ENCODE measurements at places on chromosomes 16 and 17.

DNA sequence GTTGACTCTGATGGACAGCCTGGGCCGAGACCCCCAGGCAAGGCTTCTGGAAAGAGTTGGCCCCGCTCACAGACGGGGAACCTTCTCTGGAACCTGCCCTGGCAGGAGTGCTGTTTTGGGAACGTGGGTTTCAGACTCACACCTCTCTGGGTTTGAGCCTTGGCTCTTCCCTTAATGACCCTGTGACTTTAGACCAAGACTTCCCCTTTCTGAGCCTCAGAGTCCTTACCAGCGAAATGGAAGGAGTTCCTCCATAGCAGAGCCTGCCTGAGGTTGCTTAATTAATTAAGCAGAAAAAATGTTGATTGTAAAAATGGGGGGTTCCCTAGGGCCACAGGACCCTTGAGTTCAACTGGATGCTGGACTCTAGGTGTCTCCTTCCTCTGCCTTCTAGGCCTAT is 408.2 kb downstream of the SEC14L1 start:
- no peak for DNase-seq
- H3K36me3 ChIP-seq: no peaks in the 10 kb centered on the region
- H3K4me3 ChIP-seq: no peak overlapping the region
- H3K27ac ChIP-seq: no peak overlapping the region

- peaks cover 12% of the 10 kb centered on the region for H3K4me1 ChIP-seq
- H3K27me3 ChIP-seq: no peaks in the 10 kb centered on the region
- no peak for DNase-seq
- H3K36me3 ChIP-seq: no peaks in the 10 kb centered on the region
Observed at GRCh38 chr17:3998436-3998835, 34.2 kb upstream of the ATP2A3 start.

GRCh38 chr17:78272181-78272913 is 40.9 kb downstream of the TMEM235 start:
- H3K4me3 ChIP-seq: peak overlapping the region; percentile 14
- peaks cover 8% of the 10 kb centered on the region for H3K27me3 ChIP-seq
- DNase-seq: peak; percentile 58
- H3K27ac ChIP-seq: no peak overlapping the region
- no peaks in the 10 kb centered on the region for H3K4me1 ChIP-seq

GRCh38 chr17:20979792-20980083 is 63.1 kb downstream of the USP22 start:
- H3K27me3 ChIP-seq: peaks cover 12% of the 10 kb centered on the region
- no peak overlapping the region for H3K4me3 ChIP-seq
- no peaks in the 10 kb centered on the region for H3K4me1 ChIP-seq
- DNase-seq: no peak
- no peaks in the 10 kb centered on the region for H3K36me3 ChIP-seq

- peak overlapping the region; percentile 81 for H3K27ac ChIP-seq
- H3K4me1 ChIP-seq: peaks cover 49% of the 10 kb centered on the region
- no peaks in the 10 kb centered on the region for H3K36me3 ChIP-seq
Observed at GRCh38 chr17:76531486-76532038, 5.9 kb downstream of the CYGB start.

GRCh38 chr16:69498926-69499325 is 66.8 kb upstream of the NFAT5 start:
- no peaks in the 10 kb centered on the region for H3K27me3 ChIP-seq
- no peak overlapping the region for H3K27ac ChIP-seq
- H3K4me3 ChIP-seq: no peak overlapping the region
- H3K4me1 ChIP-seq: no peaks in the 10 kb centered on the region
- no peak for DNase-seq
- H3K36me3 ChIP-seq: no peaks in the 10 kb centered on the region

DNA sequence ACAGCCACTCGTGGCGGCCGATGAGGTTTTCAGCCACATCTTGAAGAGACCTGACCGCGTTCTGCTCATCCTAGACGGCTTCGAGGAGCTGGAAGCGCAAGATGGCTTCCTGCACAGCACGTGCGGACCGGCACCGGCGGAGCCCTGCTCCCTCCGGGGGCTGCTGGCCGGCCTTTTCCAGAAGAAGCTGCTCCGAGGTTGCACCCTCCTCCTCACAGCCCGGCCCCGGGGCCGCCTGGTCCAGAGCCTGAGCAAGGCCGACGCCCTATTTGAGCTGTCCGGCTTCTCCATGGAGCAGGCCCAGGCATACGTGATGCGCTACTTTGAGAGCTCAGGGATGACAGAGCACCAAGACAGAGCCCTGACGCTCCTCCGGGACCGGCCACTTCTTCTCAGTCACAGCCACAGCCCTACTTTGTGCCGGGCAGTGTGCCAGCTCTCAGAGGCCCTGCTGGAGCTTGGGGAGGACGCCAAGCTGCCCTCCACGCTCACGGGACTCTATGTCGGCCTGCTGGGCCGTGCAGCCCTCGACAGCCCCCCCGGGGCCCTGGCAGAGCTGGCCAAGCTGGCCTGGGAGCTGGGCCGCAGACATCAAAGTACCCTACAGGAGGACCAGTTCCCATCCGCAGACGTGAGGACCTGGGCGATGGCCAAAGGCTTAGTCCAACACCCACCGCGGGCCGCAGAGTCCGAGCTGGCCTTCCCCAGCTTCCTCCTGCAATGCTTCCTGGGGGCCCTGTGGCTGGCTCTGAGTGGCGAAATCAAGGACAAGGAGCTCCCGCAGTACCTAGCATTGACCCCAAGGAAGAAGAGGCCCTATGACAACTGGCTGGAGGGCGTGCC is 30.1 kb downstream of the CIITA start:
- H3K4me3 ChIP-seq: no peak overlapping the region
- no peaks in the 10 kb centered on the region for H3K36me3 ChIP-seq
- H3K27ac ChIP-seq: no peak overlapping the region

- H3K4me3 ChIP-seq: no peak overlapping the region
- no peaks in the 10 kb centered on the region for H3K36me3 ChIP-seq
- no peak overlapping the region for H3K27ac ChIP-seq
- peaks cover 18% of the 10 kb centered on the region for H3K27me3 ChIP-seq
Observed at GRCh38 chr16:82900559-82900958, 273.8 kb downstream of the CDH13 start.

- H3K36me3 ChIP-seq: no peaks in the 10 kb centered on the region
- H3K4me3 ChIP-seq: no peak overlapping the region
- peaks cover 39% of the 10 kb centered on the region for H3K27me3 ChIP-seq
- no peak for DNase-seq
- H3K4me1 ChIP-seq: no peaks in the 10 kb centered on the region
- H3K27ac ChIP-seq: no peak overlapping the region
Observed at GRCh38 chr16:9337308-9338032, 246.0 kb downstream of the HAPSTR1 start.

DNA sequence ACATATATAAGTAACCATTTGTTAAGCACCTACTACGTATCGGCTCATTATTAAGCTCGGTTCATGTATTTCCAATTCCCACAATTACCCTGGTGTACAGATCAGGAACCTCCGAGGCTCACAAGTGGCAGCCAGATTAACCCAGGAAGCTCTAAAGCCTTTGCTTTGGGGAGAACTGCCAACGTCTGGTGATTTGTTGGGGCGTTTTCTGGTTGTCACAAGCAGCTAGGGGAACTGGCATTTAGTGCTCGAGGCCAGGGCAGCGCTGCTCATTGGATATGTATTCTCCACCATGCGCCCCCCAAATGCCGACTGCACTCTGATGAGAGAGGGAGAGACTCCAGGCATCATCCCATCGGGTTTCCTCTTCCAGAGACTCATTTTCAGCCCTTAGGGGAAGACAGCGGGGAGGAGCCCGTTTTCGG is 541 bp downstream of the ZNF18 start:
- no peaks in the 10 kb centered on the region for H3K27me3 ChIP-seq
- H3K4me3 ChIP-seq: peak overlapping the region; percentile 90
- H3K36me3 ChIP-seq: no peaks in the 10 kb centered on the region
- DNase-seq: peak; percentile 35
- 0 out of 2 replicates have a peak overlapping the region, but pooled peaks have one; percentile 24 for H3K27ac ChIP-seq

DNA sequence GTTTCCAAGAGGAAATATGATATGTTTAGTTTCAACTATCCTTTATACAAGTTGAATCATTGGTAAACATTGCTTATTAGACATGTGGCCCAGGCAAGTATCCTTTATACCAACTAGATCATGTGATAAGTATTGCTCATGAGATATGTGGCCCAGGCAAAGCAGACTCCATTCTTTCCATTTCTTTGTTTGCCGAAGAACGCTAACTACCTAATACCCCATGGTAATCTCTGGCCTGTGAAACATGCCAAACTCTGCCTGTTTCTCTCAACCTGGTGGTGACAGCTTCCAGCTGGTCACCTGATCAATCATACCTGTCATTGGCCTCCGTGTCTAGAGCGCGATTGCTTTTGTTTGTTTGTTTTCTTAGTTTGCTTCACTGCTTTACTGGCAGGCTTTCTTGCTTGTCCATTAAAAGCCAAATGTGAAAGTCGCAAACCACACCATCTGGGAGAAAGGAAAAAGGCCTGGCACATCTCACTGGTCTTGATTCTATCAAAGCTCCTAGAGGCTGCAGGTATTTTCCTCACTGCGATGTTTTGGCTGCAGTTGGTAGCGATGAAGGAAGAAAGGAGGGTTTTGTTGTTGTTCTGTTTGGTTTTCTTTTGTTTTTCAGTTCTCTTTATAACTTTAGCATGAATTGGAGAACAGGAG is 686.2 kb downstream of the KCNJ2 start:
- H3K27me3 ChIP-seq: no peaks in the 10 kb centered on the region
- no peaks in the 10 kb centered on the region for H3K36me3 ChIP-seq
- no peaks in the 10 kb centered on the region for H3K4me1 ChIP-seq
- DNase-seq: no peak

DNA sequence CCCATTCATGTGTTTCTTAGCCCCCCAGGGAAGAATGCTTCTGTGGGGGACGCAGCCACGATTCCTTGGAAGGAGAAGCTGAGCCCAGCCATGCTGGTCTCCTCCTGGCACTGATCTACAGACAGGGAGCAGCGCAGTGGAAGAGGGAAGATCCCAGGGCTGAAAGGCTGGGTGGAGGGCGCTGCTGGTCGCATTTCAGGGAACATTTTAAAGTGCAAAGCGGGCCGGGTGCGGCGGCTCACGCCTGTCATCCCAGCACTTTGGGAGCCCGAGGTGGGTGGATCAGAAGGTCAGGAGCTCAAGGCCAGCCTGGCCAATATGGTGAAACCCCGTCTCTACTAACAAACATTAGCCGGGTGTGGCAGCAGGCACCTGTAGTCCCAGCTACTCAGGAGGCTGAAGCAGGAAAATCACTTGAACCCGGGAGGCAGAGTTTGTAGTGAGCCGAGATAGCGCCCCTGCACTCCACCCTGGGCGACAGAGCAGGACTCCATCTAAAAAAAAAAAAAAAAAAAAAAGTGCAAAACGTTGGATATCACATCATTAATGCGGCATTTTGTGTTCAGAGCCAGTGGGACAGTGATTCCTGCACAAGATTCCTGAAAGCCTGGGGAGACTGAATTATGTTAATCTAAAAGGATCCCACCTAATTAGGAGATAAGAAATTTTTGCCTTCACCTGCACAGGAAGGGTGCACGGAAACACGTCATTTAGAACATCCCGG is 558 bp upstream of the CHMP6 start:
- no peaks in the 10 kb centered on the region for H3K36me3 ChIP-seq
- peak overlapping the region; percentile 74 for H3K4me3 ChIP-seq
- peaks cover 16% of the 10 kb centered on the region for H3K4me1 ChIP-seq
- H3K27me3 ChIP-seq: no peaks in the 10 kb centered on the region
- no peak overlapping the region for H3K27ac ChIP-seq

GRCh38 chr17:68861602-68862001 is 93.6 kb downstream of the ABCA8 start:
- H3K27ac ChIP-seq: no peak overlapping the region
- no peak overlapping the region for H3K4me3 ChIP-seq
- no peaks in the 10 kb centered on the region for H3K36me3 ChIP-seq
- H3K27me3 ChIP-seq: no peaks in the 10 kb centered on the region
- H3K4me1 ChIP-seq: no peaks in the 10 kb centered on the region

GRCh38 chr17:56292010-56292409 is 138.7 kb downstream of the ANKFN1 start:
- no peak overlapping the region for H3K27ac ChIP-seq
- H3K27me3 ChIP-seq: peaks cover 7% of the 10 kb centered on the region
- no peak for DNase-seq
- no peak overlapping the region for H3K4me3 ChIP-seq
- H3K4me1 ChIP-seq: no peaks in the 10 kb centered on the region
- no peaks in the 10 kb centered on the region for H3K36me3 ChIP-seq

- peaks cover 16% of the 10 kb centered on the region for H3K4me1 ChIP-seq
- H3K27ac ChIP-seq: no peak overlapping the region
- no peaks in the 10 kb centered on the region for H3K27me3 ChIP-seq
Observed at GRCh38 chr16:30902029-30902972, 5.9 kb downstream of the CTF1 start.

DNA sequence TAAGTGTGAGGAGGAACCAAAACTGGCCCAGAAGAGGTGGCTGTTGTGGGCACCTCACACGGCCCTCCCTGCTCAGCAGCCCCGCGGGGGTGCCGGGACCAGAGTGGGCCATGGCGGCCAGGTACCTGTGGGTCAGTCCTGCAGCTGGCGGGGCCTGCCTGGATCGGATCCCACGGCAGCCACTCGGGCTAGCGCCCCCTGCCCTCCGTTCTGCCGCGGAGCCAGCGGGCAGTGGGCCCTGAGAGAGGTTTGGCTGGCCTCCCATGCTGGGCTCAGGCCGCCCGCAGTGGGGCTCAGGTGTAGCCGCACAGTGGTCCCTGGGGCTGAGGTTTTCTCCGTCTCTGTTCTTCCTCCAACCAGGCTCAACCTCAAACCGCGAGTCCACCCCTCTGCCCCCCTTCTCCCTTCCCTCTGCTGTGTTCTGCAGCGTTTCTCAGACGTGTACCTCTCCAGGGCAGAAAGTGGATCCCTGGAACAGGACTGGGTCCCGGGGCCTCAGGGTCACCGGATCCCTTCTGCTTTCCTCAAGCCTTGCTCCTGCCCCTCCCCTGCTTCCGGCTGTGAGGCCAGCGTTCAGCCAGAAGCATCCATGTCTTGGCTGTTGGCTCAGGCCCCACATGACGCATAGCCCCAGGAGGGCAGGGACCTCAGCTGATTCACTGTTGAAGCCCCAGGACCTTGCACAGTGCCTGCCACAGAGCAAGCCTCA is 28.6 kb upstream of the ITGA3 start:
- H3K4me1 ChIP-seq: peaks cover 52% of the 10 kb centered on the region
- peak; percentile 90 for DNase-seq
- no peaks in the 10 kb centered on the region for H3K27me3 ChIP-seq
- H3K36me3 ChIP-seq: no peaks in the 10 kb centered on the region
- H3K4me3 ChIP-seq: peak overlapping the region; percentile 58

DNA sequence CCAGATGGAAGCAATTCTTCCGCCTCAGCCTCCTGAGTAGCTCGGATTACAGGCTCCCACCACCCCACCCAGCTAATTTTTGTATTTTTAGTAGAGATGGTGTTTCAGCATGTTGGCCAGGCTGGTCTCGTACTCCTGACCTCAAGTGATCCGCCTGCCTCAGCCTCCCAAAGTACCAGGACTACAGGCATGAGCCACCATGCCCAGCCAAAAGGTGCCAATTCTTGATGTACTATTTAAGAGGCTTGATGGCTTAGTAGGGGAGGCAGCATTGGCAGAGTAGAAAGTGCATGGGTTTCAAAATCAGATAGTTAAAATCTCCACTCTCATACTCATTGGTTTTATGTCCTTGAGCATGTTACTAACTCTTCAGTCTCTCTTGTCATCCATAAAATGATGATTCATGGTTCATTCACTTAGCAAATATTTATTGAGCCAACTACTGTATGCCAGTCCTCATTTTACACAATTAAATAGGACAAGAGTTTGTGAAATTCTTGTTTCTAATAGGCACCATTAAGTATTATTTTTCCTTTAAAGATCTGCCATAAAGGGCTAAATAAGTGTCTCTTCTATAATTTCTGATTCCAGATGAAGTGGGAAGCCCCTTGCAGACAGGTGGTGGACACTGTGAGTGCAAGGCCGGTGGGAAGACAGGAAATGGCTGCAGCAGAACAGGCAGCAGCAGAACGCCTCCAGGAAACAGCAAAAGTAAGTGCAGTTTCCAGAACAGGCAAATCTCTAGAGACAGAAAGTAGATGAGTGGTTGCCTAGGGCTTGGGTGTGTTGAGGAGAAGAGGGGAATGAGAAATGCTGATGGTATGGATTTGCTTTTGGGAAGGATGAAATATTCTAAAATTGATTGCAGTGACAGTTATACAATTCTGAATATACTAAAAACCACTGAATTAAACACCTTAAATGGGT is 8.2 kb upstream of the RPL27 start:
- H3K27ac ChIP-seq: peak overlapping the region; percentile 79
- peaks cover 45% of the 10 kb centered on the region for H3K36me3 ChIP-seq
